NCI-H2081 (cell line): ENCODE measurements at places on chromosomes 7 and 10.

DNA sequence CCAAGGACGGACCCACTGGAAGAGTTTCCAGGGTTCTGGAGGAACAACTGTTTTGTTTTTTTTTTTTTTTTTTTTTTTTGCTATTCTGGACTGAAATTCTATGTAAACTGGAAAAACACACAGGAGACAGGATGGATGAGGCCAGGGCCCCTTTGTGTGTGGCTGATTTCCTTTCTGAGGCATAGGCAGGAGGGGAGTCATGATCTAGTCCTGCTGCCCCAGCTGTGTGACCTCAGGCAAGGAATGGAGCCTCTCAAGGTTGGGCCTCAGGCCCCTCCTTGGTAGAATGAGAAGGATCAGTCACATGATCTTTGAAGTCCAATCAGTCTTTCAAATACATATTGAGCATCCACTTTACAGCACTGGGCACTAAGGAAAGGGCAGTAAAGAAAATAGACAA is 87.6 kb downstream of the SH3PXD2A start:
- DNase-seq = no peak

DNA sequence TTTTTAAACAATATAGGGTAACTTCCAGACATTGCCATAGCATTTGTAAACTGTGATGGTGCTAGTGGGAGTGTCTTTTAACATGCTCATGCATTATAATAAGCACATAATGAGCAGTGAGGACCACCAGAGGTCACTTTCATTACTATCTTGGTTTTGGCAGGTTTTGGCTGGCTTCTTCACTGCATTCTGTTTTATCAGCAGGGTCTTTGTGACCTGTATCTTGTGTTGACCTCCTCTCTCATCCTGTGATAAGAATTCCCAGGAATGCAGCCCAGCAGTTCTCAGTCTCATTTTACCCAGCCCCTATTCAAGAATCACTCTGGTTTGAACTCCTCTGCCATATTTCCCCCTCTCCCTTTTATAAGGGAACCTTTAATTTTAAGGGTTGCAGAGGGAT is 91.3 kb downstream of the ZNF467 start:
- DNase-seq = no peak

DNA sequence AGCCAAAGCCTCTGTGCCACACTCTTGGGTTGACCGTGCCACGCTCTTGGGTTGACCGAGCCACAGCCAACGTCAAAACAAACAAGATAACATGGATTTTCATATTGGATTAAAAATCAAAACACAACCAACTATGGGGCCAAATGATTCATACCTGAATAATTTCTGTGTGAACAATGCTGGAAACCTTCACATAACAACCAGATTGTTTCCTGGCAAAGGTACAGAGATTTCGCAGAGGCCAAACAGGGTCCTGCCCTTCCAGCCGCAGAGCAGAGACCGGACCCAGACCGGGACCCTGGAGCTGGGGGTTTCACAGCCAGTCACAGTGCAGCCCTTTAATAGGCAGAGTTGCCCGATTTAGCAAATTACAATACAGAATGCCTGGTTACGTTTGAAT is 40.5 kb downstream of the ITIH5 start:
- no peak for DNase-seq

- DNase-seq = no peak
These were observed 78.5 kb downstream of the OAT start for GRCh38 chr10:124340033-124340760.

DNA sequence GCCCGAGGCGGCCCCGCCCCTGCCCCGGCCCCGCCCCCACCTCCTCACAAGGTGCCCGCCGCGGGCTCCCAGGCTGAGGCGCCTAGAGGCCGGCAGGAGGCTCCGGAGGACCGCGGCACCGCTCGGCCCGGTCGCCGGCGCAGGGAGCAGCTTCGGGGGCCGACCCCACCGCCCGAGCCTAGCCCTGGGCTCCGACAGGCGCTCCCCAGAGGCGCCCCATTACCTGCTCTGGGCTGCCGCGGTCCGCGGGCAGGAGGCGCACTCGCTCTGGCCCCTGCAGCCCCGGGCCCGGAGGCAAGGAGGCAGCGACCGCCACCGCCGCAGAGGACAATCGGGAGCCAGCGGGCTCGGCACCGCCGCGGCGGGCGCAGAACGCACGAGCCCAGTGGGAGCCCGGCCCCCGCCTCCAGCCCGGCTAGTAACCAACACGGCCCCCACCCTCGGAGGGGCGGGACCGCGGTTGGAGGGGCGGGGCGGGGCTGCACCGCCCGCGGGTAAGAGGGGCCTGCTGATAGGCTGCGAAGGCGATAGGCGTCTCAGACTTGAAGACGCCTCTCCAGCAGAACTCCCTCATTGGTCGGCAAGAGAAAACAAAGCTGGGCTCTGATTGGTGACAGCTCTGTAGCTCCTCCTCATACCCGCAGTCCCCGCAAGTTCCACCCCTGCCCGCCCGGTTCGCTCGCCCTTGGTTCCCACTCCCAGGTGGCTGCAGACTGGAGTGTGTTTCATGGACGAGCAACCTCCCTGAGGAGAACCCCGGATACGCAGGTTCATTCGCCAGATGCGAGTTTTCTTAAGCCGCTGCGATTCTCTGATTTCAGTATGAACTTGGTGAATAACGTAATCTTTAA is at the start of gene MPP7:
TSS of gene MPP7 (minus strand) at position 427 of the 851 bp plus-strand sequence. CDS start 64,460 bp downstream, outside the sequence.
- peak; percentile 91 for DNase-seq

DNA sequence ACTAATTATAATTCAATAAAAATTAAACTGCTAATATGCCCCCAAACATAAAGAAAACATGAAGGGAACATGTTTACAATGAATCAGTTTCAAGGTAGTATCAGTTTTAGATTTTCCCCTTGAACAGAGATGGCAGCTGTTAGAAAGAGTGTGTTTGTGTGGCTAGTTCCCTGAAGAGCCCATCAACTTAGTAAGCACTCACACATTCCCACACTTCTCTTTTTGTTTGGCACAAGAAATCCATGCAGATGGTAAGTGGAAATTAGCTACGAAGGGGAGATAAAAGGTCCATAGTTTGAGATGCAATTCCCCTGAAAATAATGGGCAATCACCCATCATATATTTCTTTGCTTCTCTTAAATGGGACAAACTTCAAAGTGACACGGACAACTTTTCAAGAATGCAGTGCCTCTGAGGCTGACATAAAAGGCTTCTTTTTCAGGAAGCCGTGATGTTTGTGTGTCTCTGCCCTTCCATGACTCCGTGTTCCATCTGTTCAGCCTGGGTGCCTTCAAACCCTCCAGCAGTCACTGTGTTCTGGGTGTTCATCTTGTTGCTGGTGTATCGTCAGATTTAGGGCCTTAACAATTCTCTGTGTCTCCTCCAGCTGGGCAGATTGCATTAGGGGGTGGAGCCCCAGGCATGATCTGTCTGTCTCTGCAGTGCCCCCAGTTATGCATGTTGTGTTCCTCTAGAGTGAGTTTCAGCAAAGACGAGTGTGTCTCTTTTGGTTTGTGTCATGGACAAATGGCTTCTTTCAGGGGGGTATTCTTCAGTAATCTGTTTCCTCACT is 259.5 kb upstream of the NPY start:
- DNase-seq = no peak

DNA sequence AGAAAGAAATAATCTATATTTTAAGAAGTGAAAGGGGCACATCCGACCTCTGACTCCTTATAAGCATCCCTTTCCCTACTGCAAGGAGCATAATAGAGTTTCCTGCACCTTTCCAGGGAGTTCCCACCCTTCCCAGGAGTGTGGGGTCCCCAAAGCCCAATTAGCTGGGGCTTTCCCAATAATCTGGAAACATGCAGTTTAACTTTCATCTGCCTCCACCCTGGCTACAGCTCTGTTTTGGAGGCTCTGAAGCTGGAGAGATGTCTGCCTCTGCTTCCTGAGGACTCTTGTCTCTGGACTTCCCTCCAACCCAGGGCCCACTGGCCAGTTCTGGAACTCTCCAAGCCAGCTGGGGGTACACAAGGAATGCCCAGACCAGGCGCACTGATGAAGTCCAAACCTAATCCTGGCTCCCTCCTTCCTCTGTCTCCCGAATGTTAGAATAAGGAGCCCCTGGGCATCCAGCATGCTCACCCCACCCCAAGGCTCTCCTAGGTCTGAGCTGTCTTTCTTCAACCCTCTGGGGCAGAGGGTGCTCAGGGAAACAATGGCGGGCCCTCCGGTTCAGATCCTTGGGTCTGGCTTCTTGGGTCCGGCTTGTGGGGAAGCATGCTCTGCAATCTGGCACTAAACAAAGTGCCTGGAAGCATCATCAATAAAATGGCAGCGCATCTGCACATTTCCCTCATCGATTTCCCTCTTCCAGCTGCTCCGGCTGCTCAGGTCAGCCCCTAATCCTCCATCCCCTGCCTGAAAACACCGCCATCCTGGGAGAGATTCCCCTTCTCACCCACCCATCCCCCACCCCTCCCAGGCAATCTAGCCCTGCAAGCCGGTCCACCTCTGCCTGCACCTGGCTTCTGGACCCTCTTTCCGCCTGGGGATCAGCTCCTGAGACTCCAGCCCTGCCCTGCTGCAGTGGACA is 13.3 kb downstream of the HOXA4 start:
- no peak for DNase-seq

GRCh38 chr7:106614751-106615150 is 46.2 kb downstream of the CCDC71L start:
- DNase-seq = no peak
